Aorta (tissue), 5 donors: ENCODE measurements at places on chromosomes 6 and 20. TPM values are rescaled to one million over a fixed set of nuclear protein-coding genes. Genes with fewer than 3 reads are reported as not detected.

- no peak for DNase-seq
- no peak overlapping the region for H3K27ac ChIP-seq
- H3K27me3 ChIP-seq = no peaks in the 10 kb centered on the region
- no peak overlapping the region for H3K4me3 ChIP-seq
These were observed 234.5 kb downstream of the LRFN2 start for GRCh38 chr6:40352527-40353170.

- DNase-seq = no peak
- H3K4me3 ChIP-seq = no peak overlapping the region
- peaks cover 18% of the 10 kb centered on the region for H3K4me1 ChIP-seq
- H3K36me3 ChIP-seq = no peaks in the 10 kb centered on the region
- no peaks in the 10 kb centered on the region for H3K27me3 ChIP-seq
These were observed 198.2 kb downstream of the GMPR start for GRCh38 chr6:16436550-16436949.

DNA sequence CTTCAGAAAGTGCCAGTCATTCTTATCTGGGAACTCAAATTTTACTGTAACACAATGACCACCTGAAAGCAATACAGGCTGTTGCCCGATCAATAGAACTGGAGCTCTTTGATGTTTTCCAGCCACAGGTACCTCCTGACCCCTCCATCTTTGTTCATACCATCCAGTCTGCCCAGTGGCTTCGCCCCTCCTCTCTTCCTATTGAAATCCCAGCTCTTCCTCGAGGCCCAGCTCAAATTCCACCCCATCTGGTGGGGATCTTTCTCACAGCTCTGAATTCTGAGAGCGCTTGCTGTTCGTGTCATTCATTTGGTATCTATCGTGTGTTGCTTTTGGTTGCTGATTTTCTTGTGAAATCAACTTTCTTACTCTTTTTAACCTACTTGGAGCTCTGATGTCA lies 87.9 kb upstream of the CNKSR3 start:
- no peak overlapping the region for H3K27ac ChIP-seq
- H3K27me3 ChIP-seq = no peaks in the 10 kb centered on the region

- H3K4me3 ChIP-seq = no peak overlapping the region
- no peaks in the 10 kb centered on the region for H3K4me1 ChIP-seq
- DNase-seq = no peak
- no peak overlapping the region for H3K27ac ChIP-seq
These were observed 169.7 kb upstream of the SALL4 start for GRCh38 chr20:51972056-51972455.

DNA sequence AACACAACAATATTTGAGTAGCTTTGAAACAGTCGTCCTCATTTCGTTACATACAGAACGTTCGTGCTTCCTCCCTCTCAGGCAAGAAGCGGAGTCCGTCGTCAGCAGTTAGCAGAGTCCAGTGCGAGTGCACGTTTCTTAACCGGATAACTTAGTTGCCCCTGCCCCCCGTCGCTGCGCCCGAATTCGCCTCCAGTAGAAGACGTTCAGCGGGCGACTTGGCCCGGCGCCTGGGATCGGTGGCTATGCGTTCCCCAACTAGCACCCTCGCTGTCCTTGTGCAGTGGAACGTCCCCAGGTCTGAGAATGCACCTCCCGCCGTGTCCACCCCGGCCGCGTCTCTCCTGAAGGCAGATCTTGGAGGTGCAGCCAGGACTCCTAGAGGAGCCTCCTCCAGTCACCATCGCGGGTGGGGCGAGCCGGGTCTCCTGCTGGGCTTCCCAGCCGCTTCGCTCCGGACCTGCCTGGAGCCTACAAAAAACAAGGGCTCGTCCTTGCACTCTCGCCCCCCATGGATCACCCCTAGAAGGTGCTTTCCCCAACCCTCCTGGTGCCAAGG lies 910 bp upstream of the PCSK2 start:
- no peaks in the 10 kb centered on the region for H3K4me1 ChIP-seq
- no peaks in the 10 kb centered on the region for H3K27me3 ChIP-seq
- H3K36me3 ChIP-seq = no peaks in the 10 kb centered on the region
- H3K4me3 ChIP-seq = no peak overlapping the region
- H3K27ac ChIP-seq = no peak overlapping the region

- no peak overlapping the region for H3K27ac ChIP-seq
- no peak for DNase-seq
- no peak overlapping the region for H3K4me3 ChIP-seq
These were observed 7.4 kb upstream of the BEND3 start for GRCh38 chr6:107122748-107123147.

DNA sequence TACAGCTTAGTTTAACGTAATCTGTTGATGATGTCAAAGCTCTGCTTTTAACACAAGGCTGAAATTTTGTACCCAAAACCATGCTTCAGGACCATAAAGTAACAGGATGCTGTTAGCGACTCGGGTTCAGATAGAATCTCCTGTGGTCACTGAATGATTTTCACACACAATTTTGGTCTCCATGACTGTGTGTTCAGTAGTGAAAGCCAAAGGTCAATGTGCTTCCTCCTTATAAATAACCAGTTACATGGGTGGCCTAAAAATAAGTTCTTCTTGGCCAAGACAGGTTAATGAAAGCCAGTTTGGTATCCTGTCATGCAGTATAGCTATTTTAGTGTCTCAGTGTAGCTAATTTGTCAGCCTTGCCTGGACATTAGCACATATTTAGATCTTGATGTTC lies 19.1 kb upstream of the LOC128125822 start:
- H3K4me3 ChIP-seq = no peak overlapping the region
- H3K36me3 ChIP-seq = no peaks in the 10 kb centered on the region
- no peak for DNase-seq

GRCh38 chr6:28137505-28137981 lies 4.1 kb upstream of the ZKSCAN8 start:
- H3K27ac ChIP-seq = peak overlapping the region; percentile 44
- H3K4me3 ChIP-seq = peak overlapping the region; percentile 91
- H3K27me3 ChIP-seq = no peaks in the 10 kb centered on the region
- DNase-seq = no peak
- H3K4me1 ChIP-seq = no peaks in the 10 kb centered on the region

MYO6 gene
- 24.4 TPM for total RNA-seq

OR5V1 gene
- total RNA-seq = not detected

SLC22A2 gene
- 1.1 TPM for total RNA-seq

LY86 gene
- total RNA-seq = 3.6 TPM

EPHA7 gene
- total RNA-seq = 2.4 TPM

RIPPLY2 gene
- not detected for total RNA-seq

WFDC5 gene
- total RNA-seq = not detected

RAET1L gene
- total RNA-seq = not detected
